ENCODE measurements at places on chromosomes 6 and 20.

DNA sequence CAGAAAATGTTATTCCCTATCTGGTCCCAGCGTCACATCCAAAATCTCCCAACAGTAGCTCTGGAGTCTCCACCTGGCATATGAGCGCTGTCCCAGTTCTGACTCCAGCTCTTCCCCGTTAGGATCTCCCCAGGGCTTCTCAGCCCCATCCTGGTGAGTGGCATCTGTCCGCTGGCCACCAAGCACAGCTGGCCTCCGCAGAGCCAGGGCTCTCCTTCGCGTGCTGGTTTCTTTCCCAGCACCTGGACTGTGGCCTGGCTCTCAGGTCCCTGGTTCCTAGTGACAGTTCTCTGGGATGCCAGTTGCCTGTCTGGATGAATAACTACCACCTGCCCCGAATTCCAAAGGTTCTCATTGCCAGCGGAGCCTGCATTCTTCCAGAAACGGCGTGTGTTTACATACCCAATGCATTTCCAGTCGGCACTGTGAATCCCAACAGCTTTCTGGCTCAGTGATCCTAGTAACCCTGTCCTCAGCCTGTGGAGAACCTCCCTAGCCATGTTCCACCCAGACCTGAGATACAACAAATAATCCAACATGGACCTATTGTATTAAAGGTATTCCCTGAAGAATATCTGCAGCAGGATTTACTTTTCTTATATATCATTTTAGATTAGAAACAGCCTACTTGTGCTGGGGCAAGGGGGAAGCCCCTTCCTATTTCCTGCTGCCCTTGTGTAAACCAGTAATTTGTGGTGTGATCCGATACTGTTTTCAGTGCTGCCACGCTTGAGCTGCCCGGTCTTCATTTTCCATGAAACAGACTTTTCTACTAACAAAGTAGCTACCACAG is 69.9 kb upstream of the PDE10A start:
- no peak for DNase-seq

DNA sequence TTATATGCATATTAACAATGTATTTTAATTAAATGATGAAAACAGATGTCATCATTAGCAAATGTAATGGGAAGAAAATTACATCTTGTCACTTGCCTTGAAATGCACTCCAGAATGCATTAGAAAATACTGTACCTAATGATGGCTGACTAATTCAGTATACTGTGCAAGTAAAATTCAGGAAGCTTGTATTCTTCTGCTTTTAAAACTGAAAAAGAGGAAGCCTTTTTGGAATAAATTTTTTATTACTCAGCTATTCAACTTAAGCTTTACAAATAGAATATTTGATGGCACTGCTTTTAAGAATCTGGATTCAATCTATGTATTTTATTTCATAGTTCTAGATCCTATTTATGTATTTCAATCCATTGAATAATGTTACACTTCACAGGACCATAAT is 195.5 kb downstream of the RIMS1 start:
- no peak for DNase-seq

GRCh38 chr6:13678255-13678983 is 33.2 kb downstream of the RANBP9 start:
- DNase-seq, result no peak

DNA sequence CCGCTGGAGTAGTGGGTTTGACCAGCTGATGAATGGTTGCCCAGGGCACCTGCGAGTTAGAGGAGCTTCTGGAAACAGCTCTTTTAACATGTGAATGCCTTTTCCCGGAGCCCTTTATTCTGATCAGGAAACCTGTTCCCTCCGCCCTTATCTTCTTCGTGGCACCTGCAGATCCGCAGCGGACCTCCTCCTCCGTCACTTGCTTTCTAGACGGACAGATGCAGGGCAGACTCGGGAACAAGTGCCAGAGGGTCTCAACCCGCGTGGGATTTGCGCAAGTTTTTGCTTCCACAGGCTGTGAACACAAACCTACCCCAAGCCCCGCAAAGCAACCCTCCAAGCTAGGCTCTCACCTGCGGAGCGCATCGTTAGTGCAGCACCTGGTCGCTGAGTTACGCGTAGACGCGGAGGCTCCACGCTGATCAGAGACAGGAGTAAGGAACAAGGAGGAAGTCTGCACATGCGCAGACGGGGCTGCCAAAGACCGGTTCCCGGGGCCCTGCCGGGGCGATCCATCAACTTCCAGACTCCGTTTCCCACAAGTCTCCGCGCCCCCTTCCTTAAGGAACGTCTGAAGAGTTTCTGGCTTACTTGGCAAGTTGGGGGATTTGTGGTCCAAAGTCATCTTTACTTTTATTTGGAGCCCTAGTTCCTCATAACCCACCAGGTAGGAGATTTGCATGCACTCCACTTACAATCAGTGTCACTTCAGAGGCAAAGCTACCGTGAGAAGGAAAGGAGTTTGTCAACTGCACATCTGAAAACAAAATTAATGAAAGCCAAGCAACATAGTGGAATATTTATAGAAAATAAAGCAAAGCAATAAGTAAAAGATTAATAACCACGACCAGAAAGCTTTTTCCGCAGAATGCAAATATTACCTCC is 52.7 kb upstream of the ELMO2 start:
- DNase-seq, result no peak

DNA sequence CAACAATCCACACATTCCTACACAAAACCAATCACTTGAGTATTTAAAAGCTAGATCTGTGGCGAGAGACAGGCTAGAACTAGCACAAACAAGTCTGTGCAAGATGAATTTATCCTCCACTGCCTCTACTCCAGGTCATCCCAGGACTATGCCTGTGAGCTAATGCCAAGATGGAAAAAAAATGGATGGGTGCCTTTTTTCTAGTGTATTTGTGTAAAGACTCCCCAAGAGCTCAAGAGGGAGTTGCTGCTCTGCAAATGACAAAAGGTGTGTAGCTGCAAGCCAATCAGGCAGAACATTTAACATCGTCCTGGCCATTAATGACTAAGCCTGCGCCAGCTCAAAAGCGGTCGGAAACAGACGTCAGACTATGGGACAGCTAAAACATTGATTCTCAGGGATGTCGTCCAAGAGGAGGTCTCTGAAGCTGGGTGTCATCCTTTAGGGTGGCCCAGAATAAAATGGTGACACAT is 21.9 kb downstream of the ATXN1 start:
- DNase-seq, result no peak

GRCh38 chr6:34953061-34954025 is 64.3 kb downstream of the ANKS1A start:
- DNase-seq, result no peak
